Coronary artery (tissue), 2 donors: ENCODE measurements at places on chromosomes 6 and 20.

DNA sequence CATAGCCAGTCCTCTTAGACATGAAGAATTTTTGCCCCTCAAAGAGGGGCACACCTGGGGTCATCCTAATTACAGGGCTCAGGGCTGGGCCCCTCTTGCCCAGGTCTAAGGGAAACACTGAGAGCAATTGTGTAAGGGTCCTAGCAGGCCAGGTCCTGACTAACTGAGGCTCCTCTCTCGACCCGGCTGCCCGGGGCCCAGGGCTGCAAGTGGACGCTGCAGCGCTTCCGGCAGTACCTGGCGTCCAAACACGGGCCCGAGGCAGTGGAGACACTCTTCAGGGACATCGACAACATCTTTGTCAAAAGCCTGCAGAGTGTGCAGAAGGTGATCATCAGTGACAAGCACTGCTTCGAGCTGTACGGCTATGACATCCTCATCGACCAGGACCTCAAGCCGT lies 17.4 kb downstream of the PDRG1 start:
- DNase-seq: no peak

GRCh38 chr6:12602951-12603672 lies 113.5 kb upstream of the PHACTR1 start:
- DNase-seq: no peak

GRCh38 chr6:112018619-112019416 lies 35.1 kb upstream of the CCN6 start:
- DNase-seq: peak; percentile 80

GRCh38 chr6:84902354-84902928 lies 138.0 kb upstream of the TBX18 start:
- DNase-seq: no peak

DNA sequence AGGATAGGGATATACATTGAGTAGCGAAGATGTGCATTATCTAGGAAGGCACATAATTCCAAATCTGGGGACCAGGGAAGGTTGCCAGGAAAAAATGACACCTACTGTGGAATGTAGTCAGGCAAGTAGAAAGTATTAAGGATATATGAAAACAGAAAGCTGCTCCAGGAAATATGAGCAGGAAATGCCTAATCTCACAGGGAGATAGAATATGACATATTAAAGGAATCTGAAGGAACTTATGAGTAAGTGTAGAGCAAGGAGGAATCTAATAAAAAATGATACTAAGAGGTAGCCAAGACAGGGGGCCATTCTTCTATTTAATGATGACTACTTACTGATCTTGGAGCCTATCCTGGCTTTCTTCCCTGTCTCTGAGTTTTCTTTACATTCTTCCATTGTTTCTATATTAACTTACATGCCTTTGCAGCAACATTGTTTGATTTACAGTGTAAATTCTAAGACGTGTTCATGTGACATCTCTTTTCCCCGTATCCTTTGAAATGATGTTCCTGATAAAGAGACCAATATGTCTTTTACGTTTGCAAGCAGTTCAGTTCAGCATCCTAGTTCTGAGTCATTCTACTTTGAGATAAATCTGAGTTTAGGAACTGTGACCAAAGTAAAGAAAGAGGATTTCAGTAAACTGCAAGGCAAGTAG lies 58.6 kb downstream of the TINAG start:
- DNase-seq: no peak

GRCh38 chr20:8757146-8757545 lies 311.7 kb upstream of the PLCB4 start:
- DNase-seq: no peak

DNA sequence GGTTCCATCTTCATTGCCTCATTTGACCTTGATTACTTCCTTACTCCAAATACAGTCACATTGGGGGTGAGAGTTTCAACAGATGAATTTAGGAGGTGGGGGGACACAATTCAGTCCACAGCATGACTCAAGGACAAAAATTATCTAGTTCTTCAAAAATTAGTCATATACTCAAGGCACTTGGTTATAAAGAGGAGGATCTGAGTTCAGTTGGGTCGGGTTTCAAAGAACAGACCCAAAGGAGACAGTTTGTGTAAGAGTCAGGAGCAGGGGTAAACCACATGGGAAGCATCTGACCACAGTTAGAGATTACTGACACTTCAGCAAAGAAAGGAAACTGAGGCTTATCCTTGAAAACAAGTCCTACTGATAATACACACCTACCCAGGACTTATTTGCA lies 138.0 kb downstream of the TBC1D7 start:
- DNase-seq: no peak

- no peak for DNase-seq
Observed at GRCh38 chr6:108625581-108625980, 64.9 kb downstream of the FOXO3 start.

DNA sequence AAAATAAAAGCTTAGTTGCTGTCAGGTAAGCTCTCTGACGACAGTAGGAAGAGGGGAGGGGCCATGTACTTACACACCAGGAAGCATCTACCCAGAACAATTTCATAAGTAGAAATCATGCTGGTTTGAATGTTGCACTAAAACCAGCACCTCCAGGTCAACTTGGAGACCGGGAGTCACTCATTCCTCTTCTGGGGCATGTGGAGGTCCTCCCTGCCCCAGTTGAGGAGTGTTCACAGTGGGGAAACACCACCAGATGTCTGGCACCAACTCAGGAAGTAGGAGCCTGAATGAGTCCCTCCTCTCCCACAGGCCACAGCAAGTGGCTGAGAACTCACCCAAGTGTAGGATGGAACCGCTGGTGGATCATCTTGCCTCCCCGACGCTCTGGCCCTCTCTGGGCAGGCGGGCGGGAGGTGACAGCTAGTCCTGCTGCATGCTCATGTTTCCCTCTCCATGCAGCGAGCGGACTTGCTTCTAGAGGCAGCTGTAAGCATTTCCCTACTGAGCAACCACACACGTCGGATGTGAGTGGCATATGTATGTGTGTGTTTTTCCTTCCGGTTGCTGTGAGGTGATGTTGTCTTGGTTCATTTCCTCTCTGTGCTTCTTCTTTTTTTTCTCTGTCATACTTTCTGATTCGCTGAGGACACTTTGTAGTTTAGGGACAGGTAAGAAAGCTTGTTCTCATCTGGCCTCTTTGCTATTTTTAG lies 149.5 kb upstream of the NEDD9 start:
- DNase-seq: no peak

DNA sequence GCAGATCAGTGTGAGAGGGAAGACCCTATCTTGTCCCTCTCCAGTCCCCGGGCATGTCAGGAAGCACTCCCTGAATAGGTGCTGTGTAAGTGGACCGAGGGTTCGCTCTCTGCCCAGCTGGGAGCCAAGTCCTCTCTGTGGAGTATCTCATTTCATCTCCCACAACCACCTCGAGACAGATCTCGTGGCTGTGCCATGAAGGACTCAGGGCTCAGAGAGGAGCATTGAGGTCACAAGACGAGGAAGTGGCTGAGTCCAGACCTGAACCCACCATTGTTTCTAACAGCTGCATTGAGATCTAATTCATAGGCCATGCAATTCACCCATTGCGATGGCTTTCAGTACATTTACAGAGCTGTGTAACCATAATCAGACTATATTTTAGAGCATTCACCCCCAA lies 34.7 kb upstream of the STX16 start:
- DNase-seq: no peak

DNA sequence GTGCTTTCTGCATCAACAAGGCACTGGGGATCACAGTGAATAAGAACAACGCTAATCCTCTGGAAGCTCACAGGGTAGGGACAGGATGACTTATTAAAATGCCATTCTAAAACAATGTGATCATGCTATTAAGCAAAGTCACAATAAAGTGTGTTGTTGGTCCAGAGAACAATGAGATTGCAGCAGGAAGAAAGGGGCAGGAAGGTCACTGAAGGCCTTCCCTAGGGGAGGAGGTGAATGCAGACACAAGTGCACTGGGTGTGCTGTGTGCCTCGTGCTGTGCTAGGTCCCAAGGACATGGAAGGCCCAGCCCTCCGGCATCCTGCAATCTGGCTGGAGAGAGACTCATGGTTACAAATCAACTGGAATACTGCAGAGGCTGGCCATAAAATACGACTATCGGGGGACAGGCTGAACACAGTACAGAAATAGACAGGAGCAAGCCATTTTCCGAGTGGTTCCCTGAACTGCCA lies 55.7 kb downstream of the LYRM4 start:
- DNase-seq: no peak

DNA sequence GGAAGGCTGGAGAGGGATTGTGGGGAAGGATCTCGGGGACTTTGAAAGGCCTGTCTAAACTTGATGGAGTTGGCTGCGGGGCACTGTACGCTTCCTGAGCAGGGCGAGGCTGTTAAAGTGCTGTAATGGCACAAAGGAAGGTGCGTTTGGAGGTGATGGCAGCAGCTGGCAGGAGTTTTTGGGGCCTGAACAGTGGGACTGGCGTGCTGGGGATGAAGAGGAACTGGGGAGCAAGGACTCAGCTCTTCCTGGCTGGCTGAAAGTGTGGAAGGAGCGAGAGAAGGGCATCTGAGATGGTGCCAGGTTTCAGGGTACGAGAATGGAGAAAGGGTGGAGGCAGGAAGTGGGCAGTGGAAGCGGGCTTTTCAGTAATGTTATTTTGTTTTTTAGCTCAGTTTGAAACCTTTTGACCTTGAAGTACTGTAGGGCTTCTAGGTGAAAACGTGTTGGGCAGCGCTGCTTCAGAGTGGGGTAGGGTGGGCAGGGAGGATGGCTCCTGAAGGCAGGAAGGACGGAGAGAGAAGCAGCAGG lies 8.0 kb downstream of the TMEM181 start:
- peak; percentile 47 for DNase-seq

- no peak for DNase-seq
Observed at GRCh38 chr6:7035837-7036249, 71.9 kb upstream of the RREB1 start.

DNA sequence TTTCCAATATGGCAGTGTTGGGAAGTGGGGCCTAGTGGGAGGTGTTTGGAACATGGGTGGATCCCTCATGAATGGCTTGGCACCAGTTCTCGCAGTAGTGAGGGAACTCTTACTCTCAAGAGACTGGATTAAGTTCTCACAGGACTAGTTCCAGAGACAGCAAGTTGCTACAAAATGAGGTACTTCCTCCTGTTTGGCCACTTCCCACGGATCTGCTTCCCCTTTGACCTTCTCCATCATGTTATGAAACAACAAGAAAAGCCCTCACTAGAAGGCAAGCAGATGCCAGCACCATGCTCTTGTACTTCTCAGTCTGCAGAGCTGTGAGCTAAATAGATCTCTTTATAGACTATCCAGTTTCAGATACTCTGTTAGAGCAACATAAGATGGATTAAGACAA lies 3.1 kb downstream of the RSPH3 start:
- no peak for DNase-seq

DNA sequence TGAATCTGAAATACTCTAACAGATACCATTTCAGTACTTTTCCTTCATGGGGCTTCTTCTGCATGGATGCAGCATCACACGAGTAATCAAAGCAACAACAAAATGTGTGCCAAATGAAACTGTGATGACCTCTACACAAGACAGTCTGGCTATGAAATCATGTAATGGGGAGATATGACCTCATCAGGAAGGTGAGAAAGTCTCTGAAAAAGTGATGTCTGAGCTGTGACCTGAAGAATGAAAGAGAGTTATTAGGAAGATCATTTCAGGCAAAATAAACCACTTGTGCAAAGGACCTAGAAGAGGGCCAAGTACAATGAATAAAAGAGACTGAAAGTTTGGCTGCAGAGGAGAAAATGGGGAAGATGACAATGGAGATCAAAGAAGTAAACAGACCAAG lies 182.8 kb downstream of the PTPRK start:
- DNase-seq: no peak

GRCh38 chr6:39310542-39310941 lies 3.7 kb downstream of the KCNK17 start:
- DNase-seq: no peak

- DNase-seq: no peak
Observed at GRCh38 chr20:19930426-19930825, 86.7 kb upstream of the NAA20 start.

DNA sequence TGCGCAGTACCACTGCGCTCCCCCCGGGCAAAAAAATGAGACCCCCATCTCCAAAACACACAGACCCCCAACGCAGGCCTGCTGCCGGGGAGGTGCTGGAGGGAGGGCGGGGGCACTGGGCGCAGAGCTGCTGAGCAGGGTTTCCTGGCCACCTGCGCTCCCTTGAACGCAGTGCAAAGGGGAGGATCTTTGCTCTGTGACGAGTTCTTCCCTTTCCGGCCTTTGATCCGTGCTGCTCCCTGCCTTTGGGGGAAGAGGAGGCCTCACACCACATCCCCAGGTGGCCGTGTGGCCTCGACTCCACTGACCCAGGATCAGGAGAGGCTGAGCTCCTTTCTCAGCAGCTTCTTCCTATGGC lies 8.9 kb upstream of the COL20A1 start:
- no peak for DNase-seq

- no peak for DNase-seq
Observed at GRCh38 chr6:139154881-139155547, 20.1 kb downstream of the HECA start.

GRCh38 chr20:23047001-23047737 lies 2.3 kb downstream of the THBD start:
- DNase-seq: no peak
